ENCODE measurements at places on chromosomes 7 and 10. TPM values are rescaled to one million over a fixed set of nuclear protein-coding genes. Genes with fewer than 3 reads are reported as not detected.

DNA sequence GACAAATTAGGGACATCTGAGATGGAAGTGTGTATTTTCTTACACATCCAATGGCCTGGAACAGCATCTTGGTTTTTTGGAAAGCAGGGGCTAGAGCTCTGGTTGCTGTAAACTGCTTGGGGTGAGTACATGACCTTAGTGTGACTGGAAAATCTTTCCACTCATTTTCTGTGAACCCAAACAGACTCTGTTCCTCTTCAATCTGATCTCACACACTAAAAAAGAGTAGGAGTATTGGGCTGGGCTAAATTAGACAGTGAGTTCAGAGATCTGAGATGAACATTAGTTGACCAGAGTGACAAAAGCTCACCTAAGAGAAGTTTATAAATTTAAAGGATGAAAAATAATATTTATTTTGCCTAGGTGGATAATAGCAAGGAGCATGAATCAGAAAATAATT lies 59.2 kb downstream of the OR13A1 start:
- DNase-seq: no peak

DNA sequence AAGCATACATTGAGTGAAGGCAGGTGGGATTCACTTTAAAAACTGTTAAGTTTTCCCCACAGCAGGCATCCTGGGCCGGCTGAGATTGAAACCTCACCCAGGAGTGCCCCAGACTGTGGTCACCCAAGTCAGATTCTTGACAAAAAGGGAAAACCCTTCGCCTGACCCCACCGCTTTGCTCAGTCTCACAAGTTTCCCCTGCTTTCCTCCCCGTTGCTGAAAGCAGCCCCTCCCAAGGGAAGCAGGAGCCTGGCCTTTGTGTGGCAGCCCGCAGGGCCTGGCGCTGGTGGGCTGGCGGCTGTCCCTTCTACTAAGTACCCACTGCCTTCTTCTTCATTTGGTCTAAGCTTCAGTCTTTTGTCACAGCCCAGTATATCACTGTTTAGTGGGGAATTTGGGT lies 16.0 kb downstream of the RNF32 start:
- no peak for DNase-seq

- no peak for DNase-seq
Measured at GRCh38 chr10:93475871-93476270, 6.3 kb downstream of the MYOF start.

GRCh38 chr7:81433206-81433605 lies 336.6 kb downstream of the HGF start:
- DNase-seq: no peak

GRCh38 chr7:141696348-141696747 lies 5.6 kb downstream of the DENND11 start:
- DNase-seq: no peak

DNA sequence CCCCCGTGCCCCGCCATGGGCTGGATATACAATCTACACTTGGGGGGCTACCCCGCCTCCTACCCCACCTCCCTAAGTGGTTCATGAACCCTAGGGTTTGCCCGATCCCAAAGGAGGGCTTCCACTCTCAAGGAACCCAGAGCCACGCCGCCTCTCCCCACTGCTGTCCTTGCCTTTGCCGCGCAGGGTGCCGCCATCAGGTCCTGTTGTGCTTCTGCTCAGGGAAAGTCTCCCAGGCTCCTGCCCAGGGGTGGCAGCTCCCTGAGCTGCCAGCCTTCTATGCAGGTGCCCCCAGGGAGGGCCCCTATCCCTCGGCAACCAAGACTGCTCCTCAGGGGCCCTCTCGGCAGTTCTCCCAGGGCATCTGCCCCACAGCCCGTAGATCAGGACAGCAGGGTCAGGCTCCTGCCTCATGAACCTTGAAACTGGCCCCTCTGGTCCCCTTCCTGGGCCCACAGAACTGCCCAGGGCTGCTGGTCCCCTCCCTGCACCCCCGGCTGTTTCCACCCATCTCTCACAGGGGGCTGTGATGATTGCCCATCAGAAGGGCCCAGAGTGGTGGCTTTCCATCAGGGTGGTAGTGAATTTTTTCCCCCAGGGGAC lies 13.0 kb upstream of the PCBD1 start:
- no peak for DNase-seq

DNA sequence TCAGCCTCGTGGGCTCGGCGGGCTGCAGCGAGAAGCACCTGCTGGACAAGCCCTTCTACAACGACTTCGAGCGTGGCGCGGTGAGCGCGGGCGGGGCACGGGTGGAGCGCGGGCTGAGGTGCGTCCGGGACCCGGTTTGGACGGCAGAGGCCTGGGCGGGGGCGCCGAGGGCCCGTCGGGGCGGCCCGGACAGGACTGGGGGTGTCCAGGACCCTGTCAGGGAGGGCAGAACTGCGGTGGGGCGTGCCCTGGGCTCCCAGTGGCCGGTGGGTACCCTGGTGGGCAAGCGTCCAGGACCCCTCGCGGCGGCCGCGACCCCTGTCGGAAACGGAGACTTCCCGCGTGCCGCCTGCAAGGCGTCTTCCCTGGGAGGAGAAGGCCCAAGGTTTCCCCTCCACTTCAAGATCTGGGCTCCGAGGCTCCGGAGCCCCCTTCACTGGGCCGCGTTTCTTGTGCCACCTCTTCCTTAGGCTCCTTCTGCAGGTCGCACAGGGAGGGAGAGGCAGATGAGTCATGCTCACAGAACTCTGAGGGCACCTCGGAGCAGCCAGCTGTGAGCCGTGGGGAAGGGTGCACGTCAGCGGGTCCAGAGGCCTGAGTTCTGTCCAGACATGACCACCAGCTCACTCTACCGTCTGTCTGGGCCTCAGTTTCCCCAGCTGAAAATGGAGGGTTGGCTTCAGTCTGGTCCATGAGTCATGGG lies 485 bp downstream of the ALOX5 start:
- peak; percentile 18 for DNase-seq

DNA sequence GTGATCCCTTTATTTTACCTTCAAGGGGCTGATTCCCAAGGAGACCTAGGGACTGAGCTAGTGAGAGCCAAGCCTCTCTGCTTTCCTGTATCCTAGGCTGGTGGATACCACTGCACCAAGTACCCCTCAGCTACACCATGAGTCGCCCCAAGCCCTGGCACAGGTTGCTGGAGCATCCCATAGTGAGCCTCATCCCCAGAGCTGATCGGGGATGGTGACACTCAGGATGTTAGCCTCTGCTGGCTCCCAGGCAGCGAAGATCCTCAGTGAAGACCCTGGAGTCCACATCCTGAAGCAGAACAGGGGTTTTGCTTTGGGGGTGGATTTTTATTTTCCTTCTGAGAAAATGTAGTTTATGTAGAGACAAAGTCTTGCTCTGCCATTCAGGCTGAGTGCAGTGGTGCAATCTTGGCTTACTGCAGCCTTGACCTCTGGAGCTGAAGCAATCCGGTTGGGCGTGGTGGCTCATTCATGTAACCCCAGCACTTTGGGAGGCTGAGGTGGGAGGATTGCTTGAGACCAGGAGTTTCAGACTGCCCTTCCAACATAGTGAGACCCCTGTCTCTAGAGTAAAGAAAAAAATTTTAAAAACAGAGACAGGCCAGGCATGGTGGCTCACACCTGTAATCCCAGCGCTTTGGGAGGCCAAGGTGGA lies 12.5 kb upstream of the ZNF212 start:
- DNase-seq: no peak

DNA sequence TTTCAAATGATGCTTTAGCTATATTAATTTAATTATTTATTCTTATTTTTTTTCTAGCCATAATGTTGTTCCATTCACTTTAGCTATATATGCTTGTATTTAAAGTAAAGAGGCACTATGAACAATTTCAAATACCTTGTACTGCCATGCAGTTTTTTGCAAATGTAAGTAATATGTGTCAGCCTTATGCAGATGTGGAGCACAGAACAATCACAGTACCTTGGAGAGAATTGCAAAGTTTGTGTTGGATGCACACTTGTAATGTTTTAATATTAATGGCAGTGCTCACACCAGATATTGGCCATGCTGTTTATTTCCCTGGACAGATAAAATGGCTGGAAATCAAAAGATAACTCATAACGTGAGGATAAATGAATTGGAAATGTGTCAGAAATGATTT lies 663.5 kb upstream of the SEMA3D start:
- DNase-seq: no peak

DNA sequence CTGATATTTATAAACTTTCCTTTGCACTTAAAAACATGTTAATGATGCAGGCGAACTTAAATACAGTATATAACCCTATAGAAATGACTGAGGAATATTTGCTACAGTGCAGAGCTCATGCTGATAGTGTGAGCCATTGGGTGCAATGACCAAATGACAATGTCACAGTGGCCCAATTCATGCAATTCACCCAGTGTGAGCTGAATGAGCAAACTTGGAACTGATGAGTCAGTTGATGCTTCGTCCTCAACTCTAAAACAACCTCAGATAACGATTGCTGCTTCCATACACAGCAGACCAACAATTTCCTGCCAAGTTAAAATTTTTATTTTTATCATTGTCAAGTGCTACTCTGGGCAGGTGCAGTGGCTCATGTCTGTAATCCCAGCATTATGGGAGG lies 12.1 kb upstream of the ZC3HAV1L start:
- no peak for DNase-seq

DNA sequence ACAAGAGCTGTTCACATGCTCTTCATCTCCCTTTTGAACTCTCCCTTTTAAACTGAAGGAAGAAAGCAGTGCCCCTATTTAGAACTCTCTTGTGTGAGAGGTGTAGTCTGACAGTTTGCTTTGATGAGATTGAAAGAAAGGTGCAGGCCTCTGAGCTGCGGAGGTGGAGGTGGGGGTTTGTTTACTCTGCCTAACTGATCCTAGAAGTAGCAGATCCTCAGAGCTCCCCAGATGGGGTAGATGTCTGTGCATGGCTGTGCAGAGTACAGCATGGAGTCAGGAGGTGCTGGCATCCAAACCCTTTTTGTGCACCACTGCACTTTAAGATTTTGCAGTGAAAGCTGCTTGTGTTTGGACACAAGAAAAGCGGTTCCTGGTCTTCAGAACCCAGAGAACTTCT lies 58.3 kb downstream of the MINDY4 start:
- DNase-seq: no peak

Gene ZNF117
- polyA plus RNA-seq: 12.8 TPM

Gene FOXL3
- polyA plus RNA-seq: not detected
